ENCODE measurements at places on chromosomes 12 and 14.

DNA sequence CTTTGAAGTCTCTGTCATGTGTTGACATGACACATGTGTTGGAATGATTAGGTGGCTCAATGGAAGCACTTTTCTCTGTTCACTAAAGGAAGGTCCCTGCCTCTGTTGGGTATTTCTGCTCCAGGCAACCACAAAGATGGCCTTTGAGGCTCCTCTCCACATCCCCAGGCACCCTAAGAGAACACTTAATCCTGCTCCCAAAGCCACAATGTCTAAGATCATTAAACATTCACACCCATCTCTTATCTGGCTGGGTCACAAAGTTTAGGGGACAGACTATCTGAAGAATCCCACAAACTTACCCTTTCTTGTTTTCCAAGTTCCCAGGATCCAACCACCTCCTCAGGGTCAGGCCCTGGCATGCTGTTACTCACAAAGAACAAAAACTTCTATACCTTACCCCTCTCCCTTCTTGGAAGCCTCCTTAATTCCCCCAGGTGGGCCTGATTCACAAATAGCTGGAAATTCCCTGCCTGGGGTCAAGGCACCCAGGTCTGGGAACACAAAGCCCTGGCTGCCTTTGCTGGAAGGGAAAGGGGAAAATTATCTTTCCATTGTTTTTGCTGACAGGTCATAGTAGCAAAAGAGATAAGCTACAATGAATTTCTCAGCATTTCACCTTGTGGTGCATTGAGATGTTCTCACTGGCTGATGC lies 333.7 kb downstream of the PCNX1 start:
- no peak for DNase-seq

GRCh38 chr12:83210933-83211332 lies 524.2 kb downstream of the TMTC2 start:
- no peak for DNase-seq

GRCh38 chr12:21526053-21526452 lies at the start of gene SPX:
Gene SPX, plus strand, starts transcription at chr12:21526296. Its CDS starts 177 bp downstream, at chr12:21526473.
- DNase-seq = no peak

DNA sequence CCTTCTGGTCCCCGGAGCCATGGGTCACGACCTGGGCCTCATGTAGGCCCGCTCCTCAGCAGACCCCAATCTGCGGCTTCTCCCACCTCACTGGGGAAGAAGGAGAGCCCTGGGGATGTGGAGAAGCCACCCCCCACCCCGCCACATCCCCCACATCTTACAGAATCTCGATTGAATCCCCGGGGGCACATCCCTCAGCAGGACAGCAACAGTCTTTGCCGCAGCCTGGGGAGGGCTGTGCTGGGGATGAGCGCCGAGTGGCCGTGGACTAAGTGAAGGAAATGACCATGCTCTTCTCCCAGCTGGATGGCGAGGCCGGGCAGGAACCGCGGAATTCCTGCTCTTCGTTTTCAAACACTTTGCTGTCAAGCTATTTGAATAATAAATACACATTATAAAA lies 169.0 kb upstream of the RTL1 start:
- no peak for DNase-seq

- no peak for DNase-seq
Measured at GRCh38 chr14:34219661-34220377, 242.2 kb downstream of the SPTSSA start.

GRCh38 chr12:6199531-6200255 lies 507 bp upstream of the CD9 start:
- peak; percentile 64 for DNase-seq

- no peak for DNase-seq
Measured at GRCh38 chr12:43352001-43352400, 200.0 kb downstream of the ADAMTS20 start.

GRCh38 chr12:59372956-59373355 lies 222.9 kb upstream of the SLC16A7 start:
- DNase-seq = no peak

GRCh38 chr12:11870041-11870451 lies 200.7 kb upstream of the BCL2L14 start:
- DNase-seq = no peak

GRCh38 chr12:75783093-75783877 lies 248.3 kb downstream of the PHLDA1 start:
- DNase-seq = peak; percentile 34

DNA sequence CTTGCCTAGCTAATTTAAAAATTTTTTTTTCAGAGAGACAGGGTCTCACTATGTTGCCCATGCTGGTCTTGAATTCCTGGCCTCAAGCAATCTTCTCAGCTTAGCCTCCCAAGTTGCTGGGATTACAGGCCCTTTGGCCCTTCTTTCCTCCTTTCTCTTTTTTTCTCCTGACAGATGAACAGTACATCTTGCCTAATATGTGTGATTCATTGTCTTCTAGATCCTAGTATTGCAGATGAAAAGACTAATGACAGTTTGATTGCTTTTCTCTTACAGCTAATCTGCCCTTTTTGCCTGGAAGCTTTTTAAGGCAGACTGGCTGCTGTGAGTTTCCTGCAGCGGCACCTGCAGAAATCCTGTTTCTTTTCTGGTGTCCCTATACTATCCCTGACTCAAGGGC lies 12.0 kb downstream of the DEPDC4 start:
- DNase-seq = no peak

- no peak for DNase-seq
Measured at GRCh38 chr12:65200007-65200665, 30.8 kb downstream of the LEMD3 start.

DNA sequence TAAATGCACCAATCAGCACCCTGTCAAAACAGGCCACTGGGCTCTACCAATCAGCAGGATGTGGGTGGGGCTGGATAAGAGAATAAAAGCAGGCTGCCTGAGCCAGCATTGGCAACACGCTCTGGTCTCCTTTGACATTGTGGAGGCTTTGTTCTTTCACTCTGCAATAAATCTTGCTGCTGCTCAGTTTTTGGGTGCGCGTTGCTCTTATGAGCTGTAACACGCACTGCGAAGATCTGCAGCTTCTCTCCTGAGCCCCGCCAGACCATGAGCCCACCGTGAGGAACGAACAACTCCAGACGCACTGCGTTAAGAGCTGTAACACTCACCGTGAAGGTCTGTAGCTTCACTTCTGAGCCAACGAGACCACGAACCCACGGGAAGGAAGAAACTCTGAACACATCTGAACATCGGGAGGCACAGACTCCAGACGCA lies 8.4 kb upstream of the PIANP start:
- no peak for DNase-seq

- DNase-seq = no peak
Measured at GRCh38 chr14:41900644-41901043, 294.0 kb downstream of the LRFN5 start.

GRCh38 chr14:69876848-69877306 lies 2.3 kb upstream of the SMOC1 start:
- peak; percentile 10 for DNase-seq

GRCh38 chr14:38554026-38554425 lies 298.1 kb upstream of the CLEC14A start:
- DNase-seq = no peak

GRCh38 chr14:104117341-104118005 lies 20.9 kb upstream of the KIF26A start:
- peak; percentile 17 for DNase-seq

GRCh38 chr12:70267550-70267949 lies 24.3 kb downstream of the CNOT2 start:
- peak; percentile 61 for DNase-seq

- DNase-seq = no peak
Measured at GRCh38 chr14:36443374-36443773, 76.7 kb downstream of the NKX2-1 start.

- no peak for DNase-seq
Measured at GRCh38 chr12:39626033-39626814, 6.6 kb upstream of the ABCD2 start.

DNA sequence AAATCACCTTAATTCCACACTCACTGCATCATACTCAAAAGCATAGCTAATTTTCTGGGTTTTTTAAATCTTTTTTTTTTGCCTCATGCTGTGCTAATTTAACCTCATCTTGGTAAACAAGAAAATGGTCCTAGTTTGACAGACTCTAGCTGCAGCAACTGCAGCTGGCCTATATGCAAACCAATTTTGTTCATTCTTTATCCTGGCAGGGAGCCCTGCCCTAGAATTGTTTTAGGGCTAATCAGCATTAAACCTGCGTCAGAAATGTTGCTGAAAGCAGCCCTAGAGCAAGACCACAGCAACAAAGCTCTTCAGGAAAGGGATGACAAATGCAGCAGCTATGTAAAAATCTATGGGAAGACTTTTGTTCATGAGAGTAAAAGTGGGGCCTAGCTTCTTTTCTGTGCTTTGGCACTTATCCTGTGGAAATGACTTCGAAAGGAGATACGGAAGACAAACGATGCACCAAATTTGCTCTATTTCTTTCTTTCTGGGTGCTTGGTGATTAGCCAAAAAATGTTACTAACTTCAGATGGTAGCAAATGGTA lies 72.2 kb downstream of the DENND5B start:
- peak; percentile 83 for DNase-seq

DNA sequence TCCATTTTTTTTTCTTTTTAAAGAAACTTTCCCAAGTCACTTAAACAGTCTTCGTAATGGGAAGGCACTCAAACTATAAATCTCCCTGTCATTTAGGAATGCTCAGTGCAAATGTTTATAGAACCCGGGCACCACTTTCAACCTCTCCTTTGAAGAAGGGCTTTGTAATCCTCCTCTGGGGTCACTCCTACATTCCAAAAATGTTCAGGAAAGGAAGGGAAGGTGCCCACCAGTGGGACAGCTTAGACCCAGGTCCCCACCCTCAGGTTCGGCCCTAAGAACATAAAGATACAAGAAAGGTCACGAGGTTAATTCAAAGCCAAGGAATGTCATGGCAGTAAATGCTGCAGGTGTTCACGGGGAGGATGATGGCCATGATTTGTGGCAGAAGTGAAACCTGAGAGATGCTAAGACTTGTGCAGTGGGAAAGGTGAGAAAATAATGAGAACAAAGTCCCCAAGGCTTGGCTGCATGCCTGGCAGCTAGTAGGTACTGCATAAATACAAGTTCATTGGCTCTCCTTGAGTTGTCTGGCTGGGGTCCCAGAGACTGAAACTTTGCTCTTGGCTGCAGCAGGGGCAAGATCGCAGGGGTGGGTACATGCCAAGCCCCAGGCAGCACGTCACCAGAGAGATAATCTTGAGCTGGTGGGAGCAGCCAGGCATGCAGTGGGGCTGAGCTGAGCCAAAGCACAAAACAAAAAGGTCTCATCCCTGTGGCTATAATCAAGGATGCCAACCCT lies 21.1 kb downstream of the KRT18 start:
- DNase-seq = no peak

DNA sequence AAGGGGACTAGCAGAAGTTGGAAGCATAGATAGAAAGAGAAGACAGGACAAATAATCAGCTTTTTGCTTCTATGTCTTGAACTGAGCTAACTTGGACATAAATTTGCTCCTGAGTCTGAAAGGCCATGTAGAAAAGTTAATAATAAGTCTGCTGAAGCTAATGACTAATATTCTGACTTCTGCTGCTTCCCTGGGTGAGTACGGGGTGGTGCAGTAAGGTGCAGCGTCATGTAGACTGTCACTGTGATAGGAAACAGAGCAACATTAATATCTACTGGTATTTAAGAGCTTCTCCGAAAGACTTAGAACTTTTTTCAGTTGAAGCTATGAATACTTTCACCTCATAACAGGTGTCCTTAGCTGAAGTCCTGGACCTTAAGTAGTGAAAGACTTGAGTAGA lies 34.1 kb upstream of the CPM start:
- no peak for DNase-seq

GRCh38 chr14:44151130-44151820 lies 355.8 kb downstream of the FSCB start:
- no peak for DNase-seq

DNA sequence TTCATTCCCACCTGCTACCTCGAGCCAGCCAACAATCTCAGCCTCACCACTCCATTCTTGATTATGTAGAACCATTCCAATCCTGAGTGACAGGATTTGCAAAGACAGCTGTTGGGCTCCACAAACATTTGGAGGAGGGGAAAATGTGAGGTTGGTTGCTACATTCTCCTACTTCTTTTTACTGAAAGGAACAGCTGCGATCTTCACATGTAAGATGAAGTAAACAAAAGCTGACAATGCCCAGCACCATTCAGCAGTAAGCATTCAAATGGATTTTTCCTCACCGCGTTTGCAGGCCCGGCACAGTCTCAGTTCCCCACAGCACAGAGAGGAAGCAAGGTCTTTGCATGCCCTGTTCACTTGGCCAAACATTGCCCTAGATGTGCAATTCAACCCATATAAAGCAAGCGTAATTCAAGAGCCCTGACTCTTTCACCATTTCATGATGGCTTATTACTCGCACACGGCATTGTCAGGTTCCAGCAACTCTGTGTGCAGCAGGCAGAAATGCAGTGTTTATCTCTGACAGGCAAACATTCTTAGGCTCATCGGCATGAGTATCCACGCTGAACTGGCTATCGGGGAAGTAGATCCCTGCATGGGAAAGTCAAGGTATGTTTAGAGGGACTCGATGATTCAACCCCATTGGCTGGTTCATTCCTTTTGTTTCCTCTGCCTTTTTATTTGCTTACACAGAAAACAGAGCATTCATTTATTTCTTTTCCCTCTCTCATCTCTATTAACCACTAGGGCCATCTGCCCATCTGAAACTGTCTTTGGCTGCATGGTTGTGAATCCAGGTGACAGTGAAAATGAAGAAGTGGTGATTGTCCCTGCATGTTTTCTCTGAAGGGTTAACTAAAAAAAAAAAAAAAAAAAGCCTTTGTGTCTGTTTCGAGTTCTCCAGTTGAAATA lies 236.1 kb upstream of the PLEKHG7 start:
- peak; percentile 45 for DNase-seq

DNA sequence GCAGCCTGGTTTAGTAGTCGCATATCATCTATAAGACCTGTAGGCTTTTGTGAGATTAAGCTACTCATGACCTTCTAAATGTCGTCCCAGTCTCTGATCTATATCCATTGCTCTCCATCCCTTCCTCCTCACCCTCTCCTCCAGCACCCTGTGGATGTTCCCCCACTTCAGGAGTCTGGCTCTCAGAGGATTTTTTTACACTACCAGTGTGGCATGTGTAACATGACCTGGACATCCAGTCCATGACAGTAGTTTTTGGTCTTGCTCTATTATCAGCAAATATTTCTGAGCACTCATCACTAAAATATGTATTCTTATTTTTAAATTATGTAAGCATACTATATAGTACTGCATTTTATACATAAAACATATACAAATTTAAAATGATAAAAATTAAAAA lies 142.1 kb downstream of the DYRK2 start:
- no peak for DNase-seq

DNA sequence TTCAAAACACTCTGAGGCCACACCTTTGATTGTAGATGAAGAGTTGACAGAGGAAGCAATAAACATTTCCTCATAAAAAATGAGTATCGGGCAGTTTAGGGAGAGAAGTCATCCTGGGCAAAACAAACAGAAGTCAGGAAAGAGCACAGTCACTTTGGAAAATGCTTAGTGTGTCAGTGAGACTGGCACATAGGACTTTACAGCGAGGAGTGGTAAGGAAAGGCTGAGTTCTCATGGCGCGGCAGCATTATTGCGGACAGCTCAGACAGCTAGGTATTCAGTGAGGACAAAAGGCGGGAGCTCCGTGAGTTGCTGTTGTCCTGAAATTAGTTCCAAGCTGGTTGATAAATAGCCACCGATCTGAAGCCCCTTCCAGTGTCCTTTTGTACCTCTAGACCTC lies 229.9 kb downstream of the SNAPC1 start:
- DNase-seq = no peak

- no peak for DNase-seq
Measured at GRCh38 chr14:76765461-76765931, 4.2 kb downstream of the VASH1 start.
